ENCODE measurements at places on chromosomes 2 and 18. TPM values are rescaled to one million over a fixed set of nuclear protein-coding genes. Genes with fewer than 3 reads are reported as not detected.

The ABCB11 gene
- not detected for total RNA-seq

DNA sequence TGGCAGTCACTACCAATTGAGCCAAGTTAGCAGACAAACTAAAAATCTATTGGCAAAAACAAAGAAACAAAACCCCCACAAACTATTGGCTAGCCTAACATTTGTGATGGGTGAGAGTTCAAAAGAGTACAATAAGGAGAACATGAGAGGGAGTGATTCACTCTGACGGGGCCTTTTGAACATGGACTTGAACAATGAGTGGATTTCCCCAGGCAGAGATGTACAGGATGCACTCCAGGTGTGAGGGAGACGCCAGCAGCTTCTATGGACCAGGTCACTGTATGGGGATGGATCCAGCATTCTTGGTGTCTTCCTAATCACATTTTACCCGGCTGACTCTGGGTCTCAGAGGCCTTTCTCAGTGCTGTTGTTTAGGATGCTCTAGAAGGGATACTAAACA is 167.5 kb upstream of the SMAD2 start:
- DNase-seq: peak; percentile 89

- DNase-seq: peak; percentile 84
These were observed 235.4 kb downstream of the TXNL1 start for GRCh38 chr18:56402872-56403516.

- no peak for DNase-seq
These were observed 267.7 kb upstream of the SIX2 start for GRCh38 chr2:45276914-45277313.

GRCh38 chr2:241994086-241994485 is 124.6 kb downstream of the RTP5 start:
- no peak for DNase-seq

GRCh38 chr18:11114653-11115052 is 34.7 kb downstream of the PIEZO2 start:
- DNase-seq: no peak

DNA sequence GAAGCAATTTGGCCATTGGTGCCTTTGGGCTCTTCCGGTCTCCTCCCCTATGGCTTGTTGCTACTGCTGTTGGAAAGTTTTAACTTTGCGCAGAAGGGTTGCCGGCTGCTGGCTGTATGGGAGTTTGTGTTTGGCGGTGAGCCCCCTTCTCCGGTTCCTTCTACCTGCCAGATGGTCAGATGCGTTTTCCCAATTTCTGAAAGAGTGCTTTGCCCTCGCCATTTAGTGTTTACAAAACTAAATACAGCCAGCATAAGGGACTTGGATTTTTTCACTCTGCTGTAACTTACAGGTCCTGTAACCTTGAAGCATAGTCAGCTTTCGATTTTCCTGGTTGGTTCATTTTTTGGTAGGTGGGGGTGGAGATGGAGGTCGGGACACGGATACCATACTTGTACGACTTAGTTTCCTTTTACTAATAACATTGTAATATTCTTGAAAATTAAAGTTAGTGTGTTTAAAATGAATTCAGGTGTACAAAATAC is 604 bp downstream of the COQ10B start:
- no peak for DNase-seq

GRCh38 chr2:173204316-173204715 is 128.7 kb downstream of the MAP3K20 start:
- DNase-seq: no peak

GRCh38 chr2:37061013-37061711 is 23.0 kb downstream of the HEATR5B start:
- DNase-seq: no peak

GRCh38 chr2:168821577-168821976 is 19.1 kb downstream of the NOSTRIN start:
- no peak for DNase-seq

DNA sequence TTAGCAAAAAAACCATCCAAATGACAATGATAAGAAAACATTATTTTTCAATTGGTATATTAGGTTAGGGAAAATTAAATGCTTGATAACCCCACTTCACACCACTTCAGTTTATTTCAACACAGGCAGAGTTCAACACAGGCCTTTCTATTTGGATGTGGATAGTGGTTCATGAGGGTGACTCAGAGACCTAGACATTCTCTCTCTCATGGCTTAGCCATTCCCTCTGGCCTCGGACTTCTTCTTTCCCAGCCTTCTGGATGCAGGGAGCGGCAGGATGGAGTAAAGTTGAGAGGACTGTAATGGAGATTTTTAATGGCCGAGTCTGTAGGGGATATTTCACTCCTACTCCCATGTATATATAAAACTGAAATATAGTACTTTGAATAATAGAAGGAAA is 109.7 kb downstream of the CTNNA2 start:
- no peak for DNase-seq

GRCh38 chr2:223618172-223619035 is 16.2 kb upstream of the SCG2 start:
- DNase-seq: no peak

The LYPD6 gene
- 8.2 TPM for total RNA-seq

GRCh38 chr2:238863749-238864206 is 15.9 kb downstream of the TWIST2 start:
- no peak for DNase-seq

GRCh38 chr2:148455791-148456190 is 188.8 kb upstream of the EPC2 start:
- DNase-seq: no peak
